Astrocyte (in vitro differentiated cells and primary cell): ENCODE measurements at places on chromosomes 1 and 21. TPM values are rescaled to one million over a fixed set of nuclear protein-coding genes. Genes with fewer than 3 reads are reported as not detected.

RIIAD1 gene
- total RNA-seq, result not detected in 2 replicates

DNA sequence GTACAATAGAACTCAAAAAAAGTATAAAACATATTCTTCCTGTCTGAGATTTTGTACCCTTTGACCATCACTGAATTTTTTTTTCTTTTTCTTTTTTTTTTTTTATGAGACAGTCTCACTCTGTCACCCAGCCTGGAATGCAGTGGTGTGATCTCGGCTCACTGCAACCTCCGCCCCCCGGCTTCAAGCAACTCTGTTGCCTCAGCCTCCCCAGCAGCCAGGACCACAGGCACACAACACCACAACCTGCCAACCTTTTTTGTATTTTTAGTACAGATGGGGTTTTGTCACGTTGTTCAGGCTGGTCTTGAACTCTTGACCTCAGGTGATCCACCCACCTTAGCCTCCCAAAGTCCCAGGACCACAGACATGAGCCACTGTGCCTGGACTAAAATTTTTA is 10.4 kb downstream of the SDCCAG8 start:
- no peak overlapping the region for H3K4me3 ChIP-seq
- H3K4me1 ChIP-seq, result peaks cover 54% of the 10 kb centered on the region
- peak overlapping the region; percentile 91 for H3K27ac ChIP-seq

TGFB2 gene
- total RNA-seq, result 308 and 330 TPM in 2 replicates

TEX38 gene
- not detected in 2 replicates for total RNA-seq

GRCh38 chr1:231985296-231986023 is 358.9 kb downstream of the DISC1 start:
- no peaks in the 10 kb centered on the region for H3K36me3 ChIP-seq
- H3K4me1 ChIP-seq, result no peaks in the 10 kb centered on the region
- no peaks in the 10 kb centered on the region for H3K27me3 ChIP-seq
- no peak overlapping the region for H3K27ac ChIP-seq
- no peak overlapping the region for H3K4me3 ChIP-seq
